ENCODE measurements at places on chromosomes 5 and 9.
A peak's percentile ranks its signal among the peaks of the same experiment; 100 is the strongest.

DNA sequence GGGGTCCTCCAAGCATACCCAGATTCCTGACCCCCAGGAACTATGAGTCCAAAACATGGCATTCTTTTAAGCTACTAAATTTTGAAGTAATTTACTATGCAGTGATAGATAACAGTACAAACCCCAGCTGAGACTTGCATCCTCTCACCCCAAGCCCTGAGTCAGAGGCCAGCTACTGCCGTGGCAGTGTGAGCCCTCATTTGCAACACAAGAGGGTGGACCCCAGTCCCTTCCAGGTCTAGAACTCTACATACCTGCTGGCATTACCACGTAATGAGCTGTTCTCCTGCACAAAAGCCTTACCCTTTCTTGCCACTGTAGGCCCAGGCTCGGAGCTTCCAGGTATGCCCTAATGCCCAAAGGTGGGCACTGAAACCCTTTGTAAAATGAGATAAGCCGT is 108.6 kb upstream of the ERCC6L2 start:
- DNase-seq = no peak

GRCh38 chr9:304519-305185 is 90.0 kb downstream of the DOCK8 start:
- DNase-seq = no peak

DNA sequence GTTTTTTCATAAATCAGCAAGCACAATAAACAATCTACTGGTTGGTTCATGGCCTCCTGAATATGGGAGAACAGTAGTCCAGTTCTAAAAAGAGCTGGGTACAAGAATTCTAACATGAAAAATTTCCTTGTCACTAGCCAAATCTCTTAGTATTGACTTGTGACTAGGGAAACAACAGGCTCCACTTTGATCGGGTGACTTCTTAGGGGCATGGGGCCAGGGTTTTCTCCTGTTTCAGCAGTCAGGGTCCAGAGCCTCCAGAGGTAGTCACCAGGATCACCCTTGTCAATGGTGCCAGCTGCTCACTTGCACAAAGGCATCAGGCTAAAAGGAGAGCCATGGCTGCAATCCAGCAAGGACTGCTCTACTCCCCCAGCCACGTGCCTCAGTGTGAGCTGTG is 38.1 kb downstream of the LPAR1 start:
- DNase-seq = no peak

- DNase-seq = no peak
Measured at GRCh38 chr5:39652036-39652435, 227.3 kb upstream of the DAB2 start.

GRCh38 chr5:172173564-172174153 is 14.4 kb downstream of the STK10 start:
- no peak for DNase-seq

GRCh38 chr9:16828340-16829281 is 41.9 kb downstream of the BNC2 start:
- peak; percentile 39 for DNase-seq

GRCh38 chr9:122071715-122072114 is 21.4 kb downstream of the TTLL11 start:
- DNase-seq = no peak

DNA sequence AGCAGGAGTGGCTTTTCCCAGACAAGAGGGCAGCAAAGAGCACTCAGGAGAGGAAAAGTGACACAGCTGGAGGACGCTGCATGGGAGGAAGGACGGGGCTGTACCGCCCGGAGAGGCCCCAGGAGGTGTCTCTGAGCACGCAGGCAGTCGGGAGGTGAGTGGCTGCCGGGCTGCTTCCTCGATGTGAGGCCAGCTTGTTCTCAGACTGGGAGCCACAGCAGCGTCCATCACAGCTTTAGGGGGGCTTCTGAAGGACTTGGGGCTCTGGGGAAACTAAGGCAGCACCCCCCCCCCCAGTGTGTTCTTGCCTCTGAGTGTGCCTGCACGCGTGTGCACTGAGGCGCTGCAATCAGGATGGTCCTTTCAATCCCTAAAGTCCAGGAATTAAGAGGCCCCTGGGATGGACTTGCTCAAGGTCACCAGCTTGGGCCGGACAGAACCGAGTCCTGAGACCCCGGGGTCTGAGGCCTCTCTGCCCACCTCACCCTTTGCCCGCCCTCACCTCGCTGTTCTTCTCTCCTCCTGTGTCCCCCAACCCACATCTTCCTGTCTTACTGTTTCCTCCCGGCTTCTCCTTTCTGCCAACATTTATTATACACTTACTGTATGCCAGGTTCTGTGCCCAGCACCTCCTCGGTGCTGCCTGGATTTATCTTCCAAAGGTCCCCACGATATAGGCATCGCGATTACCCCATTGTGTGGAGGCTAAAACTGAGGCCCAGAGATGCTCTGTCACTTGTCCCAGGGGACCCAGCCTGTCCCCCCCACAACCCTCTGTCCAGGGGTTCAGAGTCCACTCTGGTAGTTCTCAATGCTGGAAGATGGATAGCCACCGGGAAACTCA is 32.9 kb downstream of the FAM163B start:
- DNase-seq = no peak

GRCh38 chr9:128916204-128916603 is 4.6 kb upstream of the PHYHD1 start:
- no peak for DNase-seq

GRCh38 chr5:158907856-158908255 is 191.9 kb downstream of the EBF1 start:
- no peak for DNase-seq

- no peak for DNase-seq
Measured at GRCh38 chr5:35876922-35877321, 20.2 kb downstream of the IL7R start.

DNA sequence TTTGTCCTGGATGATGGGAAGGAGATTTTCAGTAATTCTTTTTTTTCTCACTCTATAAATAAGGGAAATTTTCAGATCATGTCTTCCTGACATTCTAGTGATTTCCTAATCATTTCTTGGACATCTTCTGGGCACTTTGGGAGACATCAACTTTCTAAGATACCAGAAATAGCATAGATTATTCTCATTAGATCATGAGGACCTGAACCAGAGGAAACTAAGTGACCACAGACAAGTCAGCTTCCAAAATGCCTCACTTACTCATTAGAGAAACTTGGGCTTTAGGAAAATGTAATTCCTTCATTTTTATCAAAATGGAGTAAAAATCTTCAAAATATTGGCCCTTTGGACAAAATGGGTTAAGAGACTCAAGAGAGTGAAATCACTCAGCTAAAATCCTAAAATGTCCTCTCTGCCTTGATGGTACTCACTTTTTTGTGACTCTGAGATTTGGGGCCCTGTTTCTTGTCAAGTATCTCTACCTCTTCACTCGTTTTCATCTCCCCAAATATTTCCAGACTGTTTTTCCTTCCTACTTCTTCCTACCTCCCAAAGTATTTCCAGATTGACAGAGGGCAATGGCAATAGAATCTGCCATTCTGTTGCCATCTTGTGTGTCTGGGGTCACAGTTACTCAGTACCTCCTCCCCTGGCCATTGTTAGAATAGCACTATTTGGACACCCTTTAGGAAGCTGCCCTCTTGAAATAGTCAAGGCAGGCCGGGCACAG is 194.5 kb downstream of the NR3C1 start:
- peak; percentile 17 for DNase-seq

All from hepatic stellate cell (primary cell).